ENCODE measurements at places on chromosomes 5 and 9.

DNA sequence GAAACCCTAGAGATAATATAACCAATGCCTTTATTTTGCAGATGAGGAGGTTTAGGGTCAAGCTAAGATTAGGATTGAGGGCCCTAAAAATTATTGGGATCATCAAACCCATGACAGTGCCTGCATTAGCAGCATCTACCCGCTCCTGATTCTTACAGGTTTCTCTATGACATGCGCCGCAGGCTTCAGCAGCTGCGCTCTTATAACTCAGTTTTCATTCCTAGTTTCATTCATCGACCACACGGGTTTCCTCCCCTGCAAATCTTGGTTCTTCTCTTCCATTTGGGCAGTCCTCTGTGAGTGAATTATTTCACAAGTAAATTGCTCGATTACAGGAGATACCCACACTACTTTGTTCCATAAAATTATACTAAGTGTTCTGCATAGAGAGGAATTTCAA lies 137.2 kb downstream of the SLC24A2 start:
- no peak for DNase-seq

GRCh38 chr5:72459089-72459661 lies 48.0 kb downstream of the ZNF366 start:
- no peak for DNase-seq

DNA sequence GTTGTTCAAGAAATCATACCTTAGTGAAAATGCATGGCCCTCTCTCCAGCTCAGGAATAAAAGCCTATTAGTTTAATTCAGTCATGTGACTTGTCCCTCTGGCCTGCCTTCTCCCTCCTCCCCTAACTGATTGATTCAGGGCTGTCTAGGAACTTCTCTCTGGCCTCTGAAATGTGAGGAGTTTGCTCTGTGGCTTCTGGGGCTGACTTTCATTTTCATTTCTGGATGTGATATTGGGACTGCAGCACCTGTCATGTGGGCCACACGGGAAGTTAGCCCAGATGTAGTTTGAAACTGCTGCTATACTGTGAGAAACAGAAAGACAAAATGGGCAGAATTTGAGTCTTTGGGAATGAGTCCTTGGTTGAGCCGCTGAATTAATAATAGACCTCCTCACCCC lies 44.8 kb downstream of the PARP8 start:
- DNase-seq: peak; percentile 88

GRCh38 chr5:83156001-83156400 lies 78.7 kb downstream of the XRCC4 start:
- DNase-seq: no peak

DNA sequence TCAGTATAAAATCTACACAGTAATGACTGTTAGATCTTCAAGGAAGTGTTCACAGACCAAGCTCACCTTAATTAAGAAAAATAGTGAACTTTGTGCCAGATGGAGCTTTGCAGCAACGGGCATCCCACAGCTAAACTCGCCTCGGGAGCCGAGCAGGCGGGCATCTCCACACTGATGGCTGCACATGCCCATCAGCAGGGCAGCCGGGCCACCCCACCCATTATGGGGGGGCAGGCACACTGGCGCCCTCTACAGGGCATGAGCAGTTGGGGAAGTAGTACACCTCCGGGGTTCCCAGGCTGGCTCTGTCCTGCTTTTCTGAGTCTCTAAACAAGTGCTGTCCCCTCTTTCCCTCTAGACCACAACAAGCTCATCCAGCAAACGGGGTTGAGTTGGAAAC lies 21.6 kb downstream of the ANKS6 start:
- DNase-seq: peak; percentile 15

- no peak for DNase-seq
These were observed 29.2 kb downstream of the UGCG start for GRCh38 chr9:111925784-111926183.

- DNase-seq: no peak
These were observed 32.3 kb upstream of the SPATA31E1 start for GRCh38 chr9:87850391-87850790.

GRCh38 chr5:101838435-101838834 lies 457.6 kb downstream of the SLCO4C1 start:
- DNase-seq: no peak

DNA sequence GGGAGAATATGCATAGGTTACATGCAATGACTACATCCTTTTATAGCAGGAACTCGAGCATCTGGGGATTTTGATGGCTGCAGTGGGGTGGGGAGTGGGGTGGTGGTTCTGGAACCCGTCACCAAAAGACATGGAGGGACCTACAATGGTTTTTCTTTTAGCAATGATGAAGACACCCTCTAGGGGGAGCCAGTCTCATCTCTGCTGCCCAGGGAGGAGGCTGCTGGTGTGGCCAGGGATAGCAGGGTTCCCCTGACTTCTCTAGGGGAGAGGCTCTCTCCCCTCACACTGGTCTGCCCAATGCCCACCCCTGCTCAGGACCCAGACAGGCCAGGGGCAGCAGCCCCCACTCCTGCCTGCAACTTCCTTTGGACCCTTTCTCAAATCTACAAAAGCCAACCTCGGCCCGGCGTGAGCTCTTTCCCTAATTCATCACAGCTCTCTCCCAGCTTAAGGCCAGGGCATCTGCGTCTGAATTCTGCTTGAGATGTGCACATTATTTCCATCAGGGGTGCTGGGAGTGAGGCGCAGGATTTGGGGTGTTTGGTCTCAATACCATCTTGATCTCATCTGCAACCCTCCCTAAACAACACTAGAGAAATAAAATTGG lies 73.6 kb upstream of the RETREG1 start:
- DNase-seq: peak; percentile 10

DNA sequence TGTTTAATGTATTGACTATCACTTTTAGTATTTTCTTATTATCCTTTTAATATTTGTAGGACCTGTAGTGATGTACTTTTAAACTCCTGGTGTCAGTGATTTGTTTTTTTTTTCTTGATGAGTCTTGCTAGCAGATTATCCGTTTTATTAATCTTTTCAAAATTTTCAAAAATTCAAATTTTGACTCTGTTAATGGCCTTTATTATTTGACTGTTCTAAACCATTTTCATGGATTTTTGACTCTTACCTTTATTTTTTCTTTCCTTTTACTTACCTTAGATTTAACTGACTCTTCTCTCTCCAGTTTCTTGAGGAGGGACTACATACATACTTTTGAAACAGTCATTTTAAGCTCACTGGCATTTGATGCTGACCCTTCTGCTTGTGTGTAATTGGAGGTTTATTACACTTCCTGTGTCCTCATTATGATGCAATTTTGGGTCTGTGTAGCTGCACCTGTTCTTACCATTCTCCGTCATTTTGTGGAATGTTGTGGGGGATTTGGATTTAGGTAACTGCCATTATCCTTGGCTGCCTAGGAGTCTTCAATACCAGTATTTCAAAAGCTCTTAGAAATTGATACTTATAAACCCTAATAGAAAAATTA lies 32.0 kb upstream of the EXOC3 start:
- DNase-seq: no peak

DNA sequence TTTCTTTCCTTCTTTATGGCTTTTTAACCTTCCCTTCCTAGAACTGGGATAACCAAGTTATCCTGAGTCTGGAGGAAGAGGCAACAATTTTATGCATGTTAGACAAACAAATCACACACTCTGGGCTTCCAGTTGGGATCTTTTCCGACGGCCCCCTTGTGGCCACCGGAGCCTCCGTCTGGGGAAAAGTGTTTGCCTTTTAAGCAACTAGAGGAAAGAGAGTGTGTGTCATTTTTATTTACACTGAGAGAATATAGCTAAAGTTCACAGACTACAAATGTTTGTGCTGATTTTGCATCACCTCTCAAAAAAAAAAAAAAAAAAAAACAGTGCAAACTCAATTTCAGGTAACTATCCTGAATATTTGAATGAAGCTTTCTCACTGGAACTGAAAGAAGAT lies 126.2 kb downstream of the SEMA6A start:
- no peak for DNase-seq

DNA sequence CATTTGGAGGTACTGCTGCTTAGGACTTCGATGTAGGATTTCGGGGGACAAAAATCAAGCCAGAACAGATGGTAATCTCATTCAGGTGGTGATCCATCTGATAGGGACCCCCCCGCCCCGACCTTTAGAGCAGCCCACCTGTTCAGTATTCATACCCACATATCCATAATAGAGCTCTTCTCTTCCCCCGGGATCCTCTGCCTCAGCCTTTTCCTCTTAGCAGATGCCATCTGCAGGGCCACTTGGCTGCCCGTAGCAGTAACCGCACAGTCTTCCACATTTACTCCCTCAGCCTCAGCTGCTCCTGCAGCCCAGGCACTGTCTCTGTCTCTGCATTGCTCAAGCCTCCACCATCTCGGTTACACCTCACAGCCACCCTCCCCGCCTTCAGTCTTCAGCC lies 65.8 kb upstream of the RARS1 start:
- no peak for DNase-seq

GRCh38 chr9:124392871-124393460 lies 22.3 kb downstream of the PSMB7 start:
- DNase-seq: no peak

- DNase-seq: no peak
These were observed 39.0 kb upstream of the ZSWIM6 start for GRCh38 chr5:61293071-61293470.

Data from CD4-positive, alpha-beta T cell treated with Interferon alpha-2 for 1 hour (primary cell).